ENCODE measurements at places on chromosomes 2 and 18.

- peak; percentile 10 for DNase-seq
Measured at GRCh38 chr2:216637472-216637871, 4.3 kb downstream of the IGFBP2 start.

- no peak for DNase-seq
Measured at GRCh38 chr2:47721296-47721695, 61.6 kb upstream of the MSH6 start.

GRCh38 chr2:32446369-32446768 is 89.5 kb downstream of the BIRC6 start:
- no peak for DNase-seq

DNA sequence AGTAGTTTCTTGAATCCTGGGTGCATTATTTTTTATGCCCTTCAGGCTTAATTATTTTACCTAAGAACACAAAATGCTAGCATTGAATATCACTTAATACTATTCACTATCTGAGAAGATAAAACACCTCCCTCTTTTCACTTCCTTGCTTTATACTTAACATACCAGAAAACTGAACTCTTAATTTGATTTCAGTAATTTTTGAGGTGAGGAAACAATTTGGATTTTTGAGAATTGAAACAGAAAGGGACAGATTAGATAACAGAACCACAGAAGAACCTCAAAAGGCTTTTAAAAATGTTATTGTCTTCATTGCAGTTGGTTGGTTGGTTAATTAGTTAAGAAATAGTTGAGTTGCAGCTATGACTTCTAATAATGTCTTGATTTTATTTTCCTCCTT is 69.5 kb downstream of the GPD2 start:
- DNase-seq = no peak

GRCh38 chr2:201931475-201931874 is 102.2 kb upstream of the FZD7 start:
- no peak for DNase-seq

- no peak for DNase-seq
Measured at GRCh38 chr2:189060096-189060642, 86.0 kb downstream of the COL3A1 start.

DNA sequence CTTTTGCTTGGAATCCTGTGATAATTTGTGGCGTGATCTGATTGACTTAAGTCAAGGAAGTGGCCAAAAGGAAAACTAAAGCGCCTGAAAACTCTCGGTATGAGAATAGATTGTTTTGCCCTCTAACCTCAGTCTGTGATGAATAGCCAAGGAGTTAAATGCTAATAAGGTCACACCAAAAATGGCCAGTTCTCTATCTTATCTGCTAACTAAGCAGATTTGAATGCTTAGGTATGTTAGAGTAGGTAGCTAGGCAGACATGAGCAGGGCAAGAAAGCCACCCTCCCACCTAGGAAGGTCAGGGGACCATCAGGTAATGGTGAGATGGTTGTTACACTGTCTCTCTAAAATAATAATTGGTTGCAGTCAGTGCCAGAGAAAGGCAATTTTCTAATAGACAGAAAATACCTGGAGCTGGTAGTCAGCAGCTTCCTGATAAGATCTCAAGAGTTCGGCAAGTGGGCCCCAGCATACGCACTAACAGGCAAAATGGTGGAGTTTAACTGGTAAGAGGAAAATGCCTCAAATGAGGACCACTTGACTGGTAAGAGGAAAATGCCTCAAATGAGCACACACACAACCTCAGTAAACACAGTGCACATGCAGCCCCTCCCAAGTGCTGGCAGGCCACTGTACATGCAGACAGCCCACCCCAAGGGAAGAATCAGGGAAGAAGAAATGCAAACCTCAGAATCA is 468.4 kb downstream of the MBD2 start:
- no peak for DNase-seq

- no peak for DNase-seq
Measured at GRCh38 chr2:171244970-171245782, 84.5 kb upstream of the TLK1 start.

All from tongue (tissue), 3 donors.